ENCODE measurements at places on chromosomes 12 and 14.
A peak's percentile ranks its signal among the peaks of the same experiment; 100 is the strongest.

DNA sequence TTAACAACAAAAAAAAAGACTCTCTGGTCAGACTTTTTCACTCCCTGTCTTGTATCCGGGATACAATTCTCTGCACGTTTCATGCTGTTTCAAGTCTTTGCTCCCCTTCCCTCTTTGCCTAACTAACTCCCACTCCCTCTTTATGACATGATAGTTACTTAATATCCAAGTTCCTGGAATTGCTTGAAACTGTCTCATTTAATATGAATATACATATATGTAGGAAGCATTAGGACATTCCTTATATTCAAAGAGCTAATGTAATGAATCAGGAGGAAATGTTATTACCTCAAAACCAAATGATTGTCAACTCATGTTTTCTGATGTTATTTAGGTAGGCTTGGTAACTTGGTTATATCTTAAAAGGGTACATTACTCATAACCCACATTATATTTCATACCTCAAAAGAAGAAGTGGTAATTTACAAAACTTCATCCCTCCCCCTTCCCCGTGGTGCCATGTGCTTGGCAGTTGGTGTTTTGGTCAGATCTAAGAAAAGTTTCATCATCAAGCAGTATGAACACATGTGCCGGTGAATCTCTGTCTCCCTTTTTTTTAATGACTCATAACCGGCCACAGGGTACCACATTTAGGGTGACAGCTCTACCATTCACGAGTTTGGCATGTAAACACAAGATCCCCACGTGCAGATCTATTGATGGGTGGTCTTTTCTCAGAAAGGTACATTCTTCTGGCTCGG, 56.5 kb downstream of the HCAR2 start:
- DNase-seq = peak; percentile 90

GRCh38 chr14:70366911-70367310, 7.4 kb upstream of the COX16 start:
- DNase-seq = no peak

GRCh38 chr12:49598527-49598926, 6.9 kb downstream of the FAM186B start:
- DNase-seq = no peak

DNA sequence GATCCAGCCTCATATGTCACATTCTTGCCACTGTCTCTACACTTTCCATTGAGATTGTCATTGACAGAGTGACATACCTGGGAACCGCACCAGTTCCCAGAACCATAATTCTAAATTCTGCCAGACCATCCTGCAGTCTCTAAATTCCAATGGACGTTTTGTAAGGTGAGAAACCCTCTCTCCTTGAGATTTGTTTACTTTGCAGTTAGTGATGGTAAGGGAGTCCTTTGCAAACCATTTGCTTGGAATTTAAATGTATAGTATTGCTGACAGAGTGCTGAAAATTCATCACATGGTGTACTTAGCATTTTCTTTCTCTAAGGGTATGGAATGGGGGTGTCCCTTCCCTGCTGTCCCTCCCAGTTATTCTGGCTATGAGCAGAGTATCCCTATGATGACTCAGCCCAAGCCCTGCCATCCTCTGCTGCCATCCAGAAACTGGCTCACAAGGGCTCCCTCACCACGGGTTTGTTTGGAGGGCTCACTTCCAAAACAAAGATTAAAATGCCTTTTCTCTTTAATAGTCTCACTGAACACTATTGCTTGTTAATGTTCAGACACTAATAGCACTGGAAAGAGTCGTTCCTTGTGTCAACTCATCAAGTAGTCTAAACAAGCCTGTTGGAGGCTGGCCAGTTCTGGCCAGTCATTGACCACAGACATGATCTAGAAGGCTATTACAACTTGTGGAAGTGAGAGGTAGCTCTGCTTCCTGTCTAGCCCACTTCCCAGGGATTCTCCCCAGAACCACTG, 129.0 kb upstream of the HMGA2 start:
- peak; percentile 8 for DNase-seq

DNA sequence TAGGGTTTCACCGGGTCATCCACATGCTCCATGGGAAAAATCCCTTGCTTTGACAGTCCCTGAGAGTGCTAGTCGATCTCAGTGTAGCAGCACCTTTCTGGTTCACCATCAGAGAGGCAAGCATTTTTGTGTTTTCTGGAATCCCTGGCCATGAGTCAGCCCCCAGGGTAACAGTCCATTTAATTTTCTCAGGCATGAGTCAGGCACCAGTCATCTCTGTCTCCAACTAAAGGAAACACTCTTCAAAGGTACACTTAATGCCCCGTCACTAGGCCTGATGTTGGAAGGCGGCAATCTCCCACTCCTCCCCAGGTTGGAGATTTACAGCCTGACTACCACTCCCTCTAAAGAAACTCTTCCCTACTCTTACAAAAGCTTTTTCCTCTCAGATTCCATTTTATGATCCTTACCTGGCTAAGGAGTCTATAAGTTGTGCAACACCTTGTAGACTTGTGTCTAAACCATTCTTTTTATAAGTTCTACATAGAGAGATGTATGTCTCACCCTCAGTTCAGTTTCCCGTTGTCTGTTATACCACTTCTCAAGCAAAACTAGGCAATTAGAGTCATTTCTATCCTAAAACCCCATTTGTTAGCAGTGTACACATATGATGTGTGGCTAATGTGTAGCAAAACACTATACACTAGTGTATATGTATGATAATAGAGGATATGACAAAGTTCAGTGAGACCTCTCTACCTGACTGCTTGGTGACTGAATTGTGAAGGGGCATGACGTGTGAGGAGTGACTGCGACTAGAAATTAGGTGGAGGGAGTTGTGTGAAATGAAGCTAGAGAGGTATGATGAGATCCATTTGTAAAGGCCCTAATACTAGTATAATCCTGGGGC, 24.6 kb downstream of the TMEM19 start:
- no peak for DNase-seq

DNA sequence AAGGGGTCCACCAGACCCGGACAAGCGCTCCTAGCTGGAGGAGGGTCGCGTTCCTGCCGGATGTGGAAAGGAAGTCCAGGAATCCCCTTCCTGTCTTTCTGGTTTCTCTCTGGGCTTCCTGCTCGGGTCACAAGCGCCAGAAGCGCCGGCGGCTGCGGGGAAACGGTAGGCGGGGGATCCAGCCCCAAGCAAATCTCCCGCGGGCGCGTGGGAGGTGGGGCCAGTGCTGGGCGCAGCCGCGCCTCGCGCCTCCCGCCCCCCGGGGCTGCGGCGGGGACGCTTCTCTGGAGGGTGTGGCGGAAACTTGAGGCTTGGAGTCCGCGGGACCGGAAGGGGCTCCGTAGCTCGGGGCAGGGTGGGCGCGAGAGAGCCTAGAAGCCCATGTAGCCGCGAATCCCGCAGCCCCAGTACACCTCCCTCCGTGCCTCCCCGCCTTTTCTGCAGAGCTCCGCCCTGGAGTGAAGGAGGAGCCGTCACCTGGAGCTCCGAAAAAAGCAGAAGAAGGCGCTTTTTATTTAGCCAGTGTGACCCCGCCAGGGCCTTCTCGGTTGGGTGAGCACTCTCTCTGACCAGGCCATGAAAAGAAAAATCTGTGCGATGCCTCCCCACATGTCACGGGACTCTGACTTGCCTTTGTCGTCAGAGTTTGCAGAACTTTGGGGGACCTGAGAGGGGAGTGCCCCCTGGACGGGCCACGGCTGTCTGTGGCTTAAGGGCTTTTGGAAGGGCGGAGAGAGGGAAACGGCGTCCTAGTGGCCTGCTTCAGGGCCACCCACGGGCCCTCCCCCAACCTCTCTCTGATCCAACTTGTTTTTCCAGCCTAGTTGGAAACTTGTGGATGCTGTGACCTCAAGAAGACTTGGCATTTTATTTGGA, 21.4 kb upstream of the CLEC2D start:
- DNase-seq = peak; percentile 96

- DNase-seq = peak; percentile 49
These were observed 1.2 kb downstream of the RPLP0 start for GRCh38 chr12:120199595-120200306.

- DNase-seq = no peak
These were observed 9.5 kb upstream of the CLEC2D start for GRCh38 chr12:9660046-9660445.

DNA sequence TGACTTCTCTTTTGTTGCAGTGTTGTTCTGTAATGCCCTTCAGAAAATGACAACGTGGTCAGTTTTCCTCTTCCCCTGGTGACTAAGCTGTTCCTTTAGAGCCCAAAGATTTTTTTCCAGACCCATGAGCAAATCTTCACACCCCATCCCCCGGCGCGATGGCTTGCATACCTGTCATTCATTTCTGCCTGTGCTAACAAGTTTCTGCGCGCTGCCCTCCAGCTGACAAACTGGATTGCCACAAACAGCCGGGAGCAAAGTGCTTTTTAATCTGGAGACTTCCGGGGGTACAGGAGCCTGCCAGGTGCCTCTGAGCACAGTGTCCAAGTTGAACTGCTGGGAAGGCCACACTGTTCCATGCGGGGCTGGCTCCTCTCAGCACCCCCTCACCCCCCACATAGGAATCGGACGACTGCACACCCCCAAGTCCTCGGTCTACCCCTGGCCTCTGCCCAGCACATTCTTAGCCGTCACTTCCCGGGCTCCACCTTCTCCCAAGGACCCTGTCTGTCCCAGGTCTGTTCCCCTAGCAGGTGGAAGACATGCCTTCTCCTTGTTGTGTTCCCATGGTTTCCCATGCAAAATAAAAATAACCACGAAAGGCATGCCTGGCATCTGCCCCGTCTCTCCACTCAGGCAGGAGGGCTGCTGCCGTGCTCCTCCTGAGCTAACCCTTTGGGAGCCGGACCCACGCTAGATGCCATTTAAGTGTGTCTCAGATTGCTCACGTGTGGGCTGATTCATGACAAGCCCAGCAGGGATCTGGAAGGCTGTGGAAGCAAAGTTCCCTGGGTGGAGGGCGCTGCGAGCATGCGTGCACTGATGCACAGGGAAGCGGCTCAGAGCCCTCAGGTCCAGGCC, 14.1 kb downstream of the RILPL1 start:
- no peak for DNase-seq

DNA sequence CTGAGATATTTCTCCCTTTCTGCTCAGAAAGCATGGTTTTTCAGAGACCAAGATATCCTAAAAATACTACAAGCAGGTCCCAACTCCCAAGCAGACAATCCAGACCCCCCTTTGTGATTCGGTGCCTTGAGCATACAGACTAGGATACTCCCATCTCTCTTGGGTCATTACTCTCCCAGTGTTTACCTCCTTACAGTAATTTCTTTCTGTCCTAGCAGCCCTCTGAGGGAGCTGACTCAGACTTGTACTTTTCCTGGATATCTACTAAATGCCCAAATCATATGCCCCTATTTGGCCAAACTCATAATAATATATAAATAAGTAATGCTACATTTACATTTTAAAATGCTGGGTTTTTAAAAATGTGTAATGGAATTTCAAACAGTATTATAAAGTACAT, 355.6 kb downstream of the LRIG3 start:
- DNase-seq = no peak

DNA sequence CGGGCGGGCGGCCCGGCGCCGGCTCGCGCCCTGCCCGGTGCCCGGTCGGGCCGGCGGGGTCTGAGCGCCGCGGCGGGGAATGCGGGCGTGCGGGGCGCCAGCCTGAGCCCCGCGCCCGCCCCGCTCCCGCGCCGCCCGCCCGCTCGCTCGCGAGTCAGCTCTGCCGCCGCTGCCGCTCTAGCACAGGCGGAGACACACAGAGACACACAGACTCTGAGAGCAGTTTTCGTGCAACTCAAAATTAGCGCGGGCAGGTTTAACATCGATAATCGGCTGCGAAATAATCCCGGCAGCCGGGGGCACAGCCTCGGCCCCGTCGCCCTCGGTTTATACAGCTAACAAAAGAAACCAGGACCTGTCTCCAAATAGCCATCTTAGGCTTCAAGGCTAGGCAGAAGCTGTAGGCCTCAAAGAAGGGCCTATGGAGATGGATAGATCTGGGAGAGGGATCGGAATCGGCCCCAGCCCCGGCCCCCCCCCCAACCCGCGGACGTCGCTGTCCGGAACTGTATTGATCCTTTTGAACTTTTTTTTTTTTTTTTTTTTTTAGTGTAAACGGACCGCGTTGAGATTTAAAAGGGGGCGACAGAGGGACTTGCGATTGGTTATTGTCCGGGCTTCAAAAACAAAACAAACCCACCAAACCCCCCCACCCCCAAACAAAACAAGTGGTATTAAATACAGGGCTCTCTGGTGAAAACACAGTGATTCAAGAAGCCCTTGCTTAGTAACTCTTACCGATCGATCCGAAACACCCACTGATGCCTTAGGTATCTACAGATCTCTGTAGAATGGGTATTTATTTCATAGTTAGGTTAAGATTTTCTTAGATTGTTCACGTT, 1.1 kb downstream of the ARID2 start:
- peak; percentile 78 for DNase-seq

DNA sequence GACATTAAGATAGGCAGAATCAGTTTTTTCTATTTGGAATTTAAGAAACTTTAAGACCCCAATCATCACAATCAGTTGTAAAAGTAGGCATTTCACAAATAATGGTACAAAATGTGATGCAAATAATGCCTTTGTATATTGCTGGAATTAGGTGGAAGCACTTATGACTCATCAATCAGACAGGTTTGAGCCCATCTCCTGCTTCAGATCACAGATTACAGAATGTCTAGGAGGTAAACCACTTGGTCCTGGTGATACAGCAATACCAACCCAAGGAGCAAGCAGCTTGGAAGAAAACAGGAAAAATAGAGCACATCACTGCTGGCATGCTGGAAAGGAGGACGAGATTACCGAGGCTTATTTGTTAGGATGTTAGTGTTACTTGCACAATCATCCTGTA, 57.6 kb downstream of the C12orf56 start:
- no peak for DNase-seq

GRCh38 chr14:91243074-91243471, 1.4 kb downstream of the GPR68 start:
- DNase-seq = no peak

GRCh38 chr14:103492156-103492925, 30.3 kb downstream of the CKB start:
- no peak for DNase-seq

DNA sequence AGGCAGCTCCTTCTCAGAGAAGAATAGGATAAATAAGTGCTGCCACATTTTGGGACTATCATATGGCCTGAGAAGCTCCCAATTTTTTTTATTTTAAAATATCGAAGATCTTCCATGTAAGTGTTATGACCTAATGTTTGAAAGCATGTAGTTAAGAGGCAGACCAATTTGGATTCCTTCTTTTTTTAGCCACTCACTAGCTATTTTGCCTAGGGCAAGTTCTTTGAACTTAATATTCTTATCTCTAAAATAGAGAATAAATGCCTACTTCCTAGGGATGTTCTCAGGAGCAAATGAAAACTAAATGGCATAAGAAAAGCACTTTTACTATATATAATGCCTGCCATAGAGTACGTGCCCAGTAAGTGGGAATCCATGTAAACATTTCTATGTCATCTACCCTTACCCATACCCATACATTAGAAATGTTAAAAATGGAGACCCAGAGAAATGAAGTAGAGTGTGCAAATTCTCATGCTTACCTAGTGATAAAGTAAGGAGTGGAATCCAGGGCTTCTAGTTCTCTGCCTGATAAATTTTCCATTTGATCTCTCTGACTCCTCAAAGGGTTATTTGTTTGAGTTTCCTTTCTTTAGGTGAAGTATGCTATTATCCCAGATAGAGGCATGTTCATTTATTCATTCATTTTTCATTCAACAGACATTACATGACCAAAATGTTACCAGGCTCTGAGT, 148.3 kb downstream of the TGFB3 start:
- DNase-seq = no peak

- DNase-seq = no peak
These were observed 149.0 kb downstream of the EFCAB11 start for GRCh38 chr14:89805501-89805900.
